ENCODE measurements at places on chromosomes 6 and 20.

DNA sequence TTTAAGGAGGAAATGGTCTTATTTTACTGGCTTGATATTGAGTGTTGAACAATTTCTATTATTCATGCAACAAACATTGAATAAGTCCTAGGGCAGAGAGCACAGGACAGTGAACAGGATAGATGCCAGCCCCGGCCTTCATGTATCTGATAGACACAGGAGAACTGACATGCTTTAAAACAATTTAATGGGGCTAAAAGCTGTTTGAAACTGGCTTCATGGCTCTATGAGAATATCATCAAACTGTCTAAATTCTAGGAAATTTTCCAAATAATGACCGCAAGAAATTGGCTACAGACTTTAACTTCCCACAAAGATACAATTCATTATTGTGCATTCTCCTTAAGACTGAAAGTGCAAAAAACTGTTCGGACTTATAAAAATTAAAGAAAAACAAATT lies 69.0 kb downstream of the ID4 start:
- no peak for DNase-seq

DNA sequence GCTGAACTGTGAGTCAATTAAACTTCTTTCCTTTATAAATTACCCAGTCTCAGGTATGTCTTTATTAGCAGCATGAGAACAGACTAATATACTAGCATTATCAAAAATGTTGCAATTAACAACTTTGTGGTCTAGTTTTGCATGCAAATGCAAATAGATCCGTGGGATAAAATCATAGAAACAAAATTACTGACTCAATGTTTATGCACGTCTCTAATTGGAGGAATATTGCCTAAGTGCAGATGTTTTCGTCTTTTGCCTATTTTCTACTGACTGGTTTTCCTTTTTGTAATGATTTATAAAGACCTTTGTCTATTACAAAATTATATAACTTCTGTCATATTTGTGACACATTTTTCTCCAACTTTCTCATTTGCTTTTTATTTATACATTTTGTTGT lies 51.9 kb downstream of the SYNE1 start:
- no peak for DNase-seq

GRCh38 chr20:44247131-44247571 lies at the start of gene GDAP1L1:
Gene GDAP1L1, plus strand, starts transcription at chr20:44247308. Its CDS starts 27 bp downstream, at chr20:44247335.
- no peak for DNase-seq

- no peak for DNase-seq
These were observed 6.0 kb downstream of the PDYN start for GRCh38 chr20:1987826-1988225.

GRCh38 chr20:4645109-4645508 lies 76.6 kb upstream of the PRND start:
- DNase-seq = no peak

Data from IMR-90 (cell line).